ENCODE measurements at places on chromosomes 2 and 18. TPM values are rescaled to one million over a fixed set of nuclear protein-coding genes. Genes with fewer than 3 reads are reported as not detected.

Gene CDH20
- not detected for total RNA-seq

Gene SCN7A
- not detected for total RNA-seq

Gene XDH
- 19.3 TPM for total RNA-seq

Gene NOSTRIN
- not detected for total RNA-seq

Gene TBR1
- total RNA-seq = not detected

Gene NEURL3
- total RNA-seq = not detected

Gene CCDC85A
- total RNA-seq = 0.03 TPM

Gene AOX1
- 16.8 TPM for total RNA-seq

Gene IL1F10
- total RNA-seq = not detected

Gene VWA3B
- not detected for total RNA-seq

Gene DAW1
- total RNA-seq = 0.39 TPM

Data from foreskin keratinocyte (primary cell).